ENCODE measurements at places on chromosomes 1 and 21. TPM values are rescaled to one million over a fixed set of nuclear protein-coding genes. Genes with fewer than 3 reads are reported as not detected.

- ATAC-seq = no peak
These were observed 8.3 kb downstream of the LIN28A start for GRCh38 chr1:26418865-26419349.

DNA sequence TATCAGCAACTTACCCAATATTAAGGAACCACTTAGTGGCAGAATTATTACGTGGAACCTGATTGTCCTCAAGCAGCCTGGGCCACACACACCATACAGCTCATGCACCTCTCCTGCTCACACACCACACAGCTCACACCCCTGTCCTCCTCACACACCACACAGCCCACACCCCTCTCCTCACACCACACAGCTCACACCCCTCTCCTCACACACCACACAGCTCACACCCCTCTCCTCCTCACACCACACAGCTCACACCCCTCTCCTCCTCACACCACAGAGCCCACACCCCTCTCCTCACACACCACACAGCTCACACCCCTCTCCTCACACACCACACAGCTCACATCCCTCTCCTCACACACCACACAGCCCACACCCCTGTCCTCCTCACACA is 36.8 kb upstream of the LAMC2 start:
- no peak for ATAC-seq

DNA sequence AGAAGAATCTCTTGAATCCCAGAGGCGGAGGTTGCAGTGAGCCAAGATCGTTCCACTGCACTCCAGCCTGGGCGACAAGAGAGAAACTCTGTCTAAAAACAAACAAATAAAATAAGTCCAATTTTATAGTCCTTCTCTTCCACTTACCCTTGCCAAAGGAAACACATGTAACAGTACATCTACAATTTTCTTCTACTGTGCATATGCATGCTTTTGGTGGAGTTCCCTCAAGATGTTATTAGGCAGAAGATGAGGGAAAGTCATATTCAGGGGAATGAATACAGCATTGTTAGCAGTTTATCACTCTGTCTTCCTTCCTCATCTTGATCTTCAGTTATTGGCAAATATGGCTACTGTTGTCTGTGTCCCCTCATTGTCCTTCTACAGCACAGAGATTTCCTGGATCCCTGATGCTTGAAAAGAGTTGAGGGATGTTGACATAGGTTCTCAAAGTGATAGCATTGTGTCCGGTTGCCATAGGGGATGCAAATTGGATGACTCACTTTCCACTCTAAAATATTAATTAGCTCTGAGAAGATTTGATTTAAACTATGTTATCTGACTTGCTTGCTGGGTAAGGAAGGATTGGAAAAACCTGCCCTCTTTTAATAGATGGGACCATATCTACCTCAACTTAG is 1173.6 kb downstream of the KCNT2 start:
- ATAC-seq = no peak

DNA sequence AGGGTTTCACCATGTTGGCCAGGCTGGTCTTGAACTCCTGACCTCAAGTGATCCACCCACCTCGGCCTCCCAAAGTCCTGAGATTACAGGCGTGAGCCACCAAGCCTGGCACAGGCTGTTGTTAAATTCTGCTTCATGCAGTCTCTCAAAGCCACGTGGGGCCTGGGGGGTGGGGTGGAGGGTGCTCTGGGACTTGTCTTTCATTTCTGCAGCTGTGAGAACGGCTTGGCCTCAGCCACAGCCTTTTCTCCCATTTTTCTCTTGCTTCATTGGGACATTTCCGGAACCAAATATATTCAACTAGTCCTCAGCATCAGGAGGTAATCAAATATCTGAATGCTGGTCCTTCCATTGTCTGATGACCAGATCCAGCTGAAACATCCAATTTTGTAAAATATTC is 27.6 kb upstream of the KCNE2 start:
- ATAC-seq = no peak

GRCh38 chr1:1783320-1783719 is 5.0 kb upstream of the NADK start:
- no peak for ATAC-seq

DNA sequence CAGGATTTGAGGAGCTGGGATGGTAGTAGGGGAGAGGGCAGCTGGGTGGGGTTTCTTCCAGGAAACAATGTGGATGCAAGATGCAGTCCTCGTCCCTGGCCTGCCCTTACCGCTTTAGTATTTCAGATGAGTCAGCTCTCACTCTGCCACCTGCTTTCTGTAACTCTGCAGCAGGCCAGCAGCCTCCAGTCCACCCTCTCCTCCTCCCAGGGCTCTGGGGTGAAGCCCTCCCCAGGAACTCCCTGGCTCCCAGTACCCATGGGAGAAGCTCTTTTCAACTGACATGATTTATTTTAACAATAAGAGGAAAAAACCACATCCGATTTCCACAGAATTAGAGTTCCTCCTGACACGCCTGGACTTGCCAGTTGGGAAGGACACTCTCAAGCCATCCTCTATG is 39.0 kb upstream of the IL20 start:
- peak; percentile 50 for ATAC-seq

DNA sequence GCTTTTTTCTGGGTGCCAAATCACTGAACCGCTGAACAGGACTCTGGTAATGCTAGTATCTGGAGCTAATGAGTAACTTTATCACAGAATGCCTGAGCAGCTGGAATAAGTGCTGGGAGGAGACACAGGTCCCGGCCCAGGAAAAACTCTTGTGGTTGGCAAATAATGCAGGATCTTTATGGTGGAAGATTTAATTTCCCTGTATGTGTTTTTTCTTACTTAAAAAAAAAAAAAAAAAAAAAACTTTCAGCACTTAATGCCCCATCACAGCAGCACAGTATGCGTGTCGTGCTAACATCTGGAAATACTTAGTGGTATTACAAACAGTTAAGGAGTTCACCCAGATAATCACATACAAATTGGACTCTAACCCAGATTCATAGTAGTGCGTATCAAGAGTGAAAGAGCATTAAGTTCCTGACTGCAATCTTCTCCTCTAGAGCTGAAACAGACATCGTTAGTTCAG is 220.7 kb downstream of the TOMM20 start:
- no peak for ATAC-seq

- peak; percentile 24 for ATAC-seq
These were observed 54.0 kb downstream of the CLIC6 start for GRCh38 chr21:34722684-34723300.

DNA sequence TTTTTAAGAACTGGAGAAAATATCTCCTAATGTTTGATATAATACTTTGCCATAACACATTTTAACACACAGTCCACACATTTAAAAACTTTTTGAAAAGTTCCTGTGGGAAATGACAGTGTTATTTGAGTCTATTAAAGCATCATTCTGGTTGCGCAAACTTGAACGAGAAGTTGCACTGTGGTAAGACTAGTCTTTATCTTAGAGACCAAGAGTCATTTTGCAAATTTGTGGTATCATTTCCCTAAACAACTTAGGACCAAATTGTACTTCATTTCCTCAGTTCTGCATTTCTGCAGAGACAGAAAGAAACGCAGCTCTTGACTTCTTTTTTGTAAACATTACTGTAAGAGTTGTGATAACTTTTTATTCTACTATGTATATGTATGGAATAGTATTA is at the start of gene RGS18:
Gene RGS18 (plus strand): TSS at position 282 of the 400 bp plus-strand sequence. CDS start 176 bp downstream, outside the sequence.
- ATAC-seq = no peak

- ATAC-seq = no peak
These were observed 2.8 kb downstream of the S100A10 start for GRCh38 chr1:151990856-151991198.

DNA sequence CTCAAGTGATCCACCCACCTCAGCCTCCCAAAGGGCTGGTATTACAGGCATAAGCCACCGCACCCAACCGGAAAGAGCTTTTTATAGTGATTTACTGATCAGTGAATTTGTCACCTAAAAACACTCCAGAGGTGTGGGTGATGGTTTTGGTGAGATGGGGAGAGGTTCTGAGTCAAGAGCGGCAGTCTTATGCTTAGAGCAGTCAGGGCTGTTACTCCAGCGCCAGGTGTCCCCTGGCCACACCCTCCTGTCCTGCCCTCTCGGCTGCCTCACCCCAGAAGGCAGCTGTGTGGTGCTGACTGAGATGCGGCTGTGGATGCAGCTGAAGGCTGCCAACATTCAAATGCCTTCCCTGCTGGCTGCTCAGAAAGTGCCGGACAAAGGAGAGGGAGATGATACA is 94.5 kb upstream of the LPGAT1 start:
- ATAC-seq = peak; percentile 96

- ATAC-seq = peak; percentile 73
These were observed 265.9 kb downstream of the PRDM2 start for GRCh38 chr1:13965770-13966398.

The UTS2 gene
- total RNA-seq = not detected

The BSDC1 gene
- total RNA-seq = 39.5 TPM

The MX1 gene
- total RNA-seq = 36.9 TPM

The PRR9 gene
- total RNA-seq = not detected

Measured in esophagus mucosa (tissue), 1 donor.